ENCODE measurements at places on chromosomes 13 and 19.

- DNase-seq: no peak
Observed at GRCh38 chr13:110942248-110942981, 27.5 kb upstream of the ANKRD10 start.

DNA sequence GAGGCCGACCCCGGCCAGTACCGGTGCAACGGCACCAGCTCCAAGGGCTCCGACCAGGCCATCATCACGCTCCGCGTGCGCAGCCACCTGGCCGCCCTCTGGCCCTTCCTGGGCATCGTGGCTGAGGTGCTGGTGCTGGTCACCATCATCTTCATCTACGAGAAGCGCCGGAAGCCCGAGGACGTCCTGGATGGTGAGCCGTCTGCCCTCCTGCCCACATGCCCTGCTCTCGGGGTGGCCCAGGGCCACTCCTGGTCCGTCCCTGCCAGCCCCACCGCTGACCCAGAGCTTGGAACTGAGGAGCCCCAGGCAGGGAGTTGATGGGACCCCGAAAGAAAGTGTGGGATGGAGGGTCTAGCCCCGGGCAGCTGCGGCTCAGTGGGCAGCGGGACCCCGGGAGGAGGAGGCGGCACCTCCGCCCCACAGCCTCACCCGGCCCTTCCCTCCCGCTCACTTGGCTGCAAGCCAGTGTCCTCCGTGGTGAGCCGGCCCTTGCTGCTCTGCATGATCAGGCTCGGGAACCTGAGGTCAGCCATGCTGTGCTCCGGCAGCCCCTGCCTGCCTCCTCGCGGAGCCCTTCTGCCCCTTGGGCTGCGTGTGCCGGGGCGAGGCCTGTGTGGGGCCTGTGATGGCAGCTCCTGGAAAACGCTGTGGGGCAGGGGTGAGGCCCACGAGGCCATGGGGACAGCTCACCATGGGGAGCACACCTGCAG is 8.1 kb upstream of the HCN2 start:
- DNase-seq: no peak

- DNase-seq: no peak
Observed at GRCh38 chr13:23810685-23811240, 78.4 kb downstream of the MIPEP start.

DNA sequence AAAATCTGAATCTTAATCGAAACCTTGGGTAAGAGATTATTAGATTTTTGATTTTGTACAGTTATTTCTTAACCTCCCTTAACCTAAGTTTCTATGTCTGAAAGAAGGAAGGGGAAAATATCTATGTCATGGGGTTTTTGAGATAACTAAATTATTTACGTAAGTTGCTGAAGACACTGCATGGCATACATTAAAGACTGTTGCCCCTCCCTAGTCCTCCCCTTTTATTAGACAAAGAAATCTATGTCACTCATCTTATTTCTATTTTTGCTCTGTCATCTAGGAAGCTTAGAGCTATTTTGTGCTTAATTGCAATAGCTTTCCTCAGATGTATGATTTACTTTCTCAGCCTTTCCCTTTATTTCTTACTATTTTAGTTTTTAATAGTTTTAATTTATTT is 15.0 kb downstream of the COG6 start:
- DNase-seq: no peak

DNA sequence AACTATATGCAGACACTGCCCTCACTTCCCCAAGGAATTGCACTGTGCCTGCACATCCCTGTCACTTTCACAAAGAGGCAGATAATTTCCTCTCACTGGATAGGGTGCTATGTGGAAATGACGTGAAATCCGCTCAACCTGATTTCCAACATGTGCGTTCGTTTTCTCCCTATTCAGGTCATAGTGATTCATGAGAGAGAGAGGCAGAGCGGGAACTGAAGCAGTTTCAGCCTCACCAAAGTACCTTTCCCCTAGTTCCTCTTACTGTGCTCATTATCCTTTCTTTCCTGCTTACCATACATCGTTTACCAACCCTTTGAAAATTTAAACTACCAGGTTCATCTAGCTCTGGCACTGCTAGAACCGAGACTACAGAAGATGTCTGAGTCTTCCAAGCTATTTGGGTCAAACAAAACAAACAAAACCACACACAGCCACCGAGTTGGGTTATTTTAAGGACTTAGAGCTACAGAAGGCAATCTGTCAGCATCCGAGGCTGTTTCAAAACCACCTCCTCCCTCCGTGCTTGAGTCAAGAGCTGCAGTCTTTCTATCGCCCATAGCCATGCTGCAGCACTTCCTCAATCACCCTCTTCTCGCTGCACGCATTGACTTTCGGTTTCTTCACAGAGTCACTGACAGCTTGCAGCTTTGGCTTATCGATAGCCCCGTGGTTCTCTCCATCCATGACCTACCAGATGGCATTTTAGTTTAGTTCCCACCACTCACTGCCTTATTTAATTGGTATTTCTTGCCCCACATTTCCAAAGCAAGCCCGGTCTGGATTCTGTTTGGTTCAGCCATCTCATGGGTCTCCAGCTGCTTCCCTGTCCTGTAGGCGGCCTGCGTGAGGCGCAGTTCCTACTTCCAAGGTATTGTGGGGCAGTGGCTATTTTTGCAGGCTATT is 1395.8 kb downstream of the EFNB2 start:
- DNase-seq: no peak

Data from AG09319 (cell line).